ENCODE measurements at places on chromosomes 11 and 22. TPM values are rescaled to one million over a fixed set of nuclear protein-coding genes. Genes with fewer than 3 reads are reported as not detected.

Gene CHADL
- 4.9 TPM for polyA plus RNA-seq

Gene CTSF
- polyA plus RNA-seq: 43.2 TPM

Gene C11orf97
- not detected for polyA plus RNA-seq

Gene EMID1
- polyA plus RNA-seq: 16.8 TPM

Gene CDC45
- 0.84 TPM for polyA plus RNA-seq

Gene MYO7A
- 6.8 TPM for polyA plus RNA-seq

Gene CRYAB
- 36.1 TPM for polyA plus RNA-seq

Gene DCHS1
- polyA plus RNA-seq: 4.0 TPM

Gene CTTN
- polyA plus RNA-seq: 118 TPM

Gene PRAME
- not detected for polyA plus RNA-seq

Gene SLC1A2
- 4.7 TPM for polyA plus RNA-seq

Gene OR10A2
- polyA plus RNA-seq: not detected

Gene NCF4
- 4.0 TPM for polyA plus RNA-seq

Gene OR8D4
- 0.19 TPM for polyA plus RNA-seq

Gene MUC5B
- 12.1 TPM for polyA plus RNA-seq

Gene APOL3
- 11.8 TPM for polyA plus RNA-seq

Gene MAP6
- polyA plus RNA-seq: 17.4 TPM

Gene PRR33
- polyA plus RNA-seq: not detected

Gene OR56A1
- not detected for polyA plus RNA-seq

Gene KREMEN1
- 3.6 TPM for polyA plus RNA-seq

Gene EWSR1
- polyA plus RNA-seq: 257 TPM

Gene HSPB2
- polyA plus RNA-seq: 0.85 TPM

Measured in pancreas (tissue), 10 donors.